ENCODE measurements at places on chromosomes 1 and 21.

DNA sequence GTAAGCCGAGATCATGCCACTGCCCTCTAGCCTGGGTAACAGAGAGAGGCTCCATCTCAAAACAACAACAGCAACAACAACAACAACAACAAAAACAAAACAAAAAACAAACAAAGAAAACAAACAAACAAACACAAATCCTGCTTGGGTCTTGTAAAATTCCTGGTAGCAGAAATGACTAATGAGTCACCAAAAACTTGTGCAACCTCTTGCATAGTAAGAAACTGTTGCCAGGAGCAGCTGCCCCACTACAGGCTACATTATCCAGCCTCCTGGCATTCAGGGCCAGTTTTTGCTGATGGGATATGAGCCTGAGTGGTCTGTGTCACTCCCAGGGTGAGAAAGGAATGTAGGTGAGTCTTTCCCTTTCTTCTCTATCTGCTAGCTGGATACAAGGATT, 245.4 kb downstream of the TNR start:
- DNase-seq, result no peak

GRCh38 chr21:23695443-23695842, 1911.8 kb downstream of the MRPL39 start:
- DNase-seq, result no peak

DNA sequence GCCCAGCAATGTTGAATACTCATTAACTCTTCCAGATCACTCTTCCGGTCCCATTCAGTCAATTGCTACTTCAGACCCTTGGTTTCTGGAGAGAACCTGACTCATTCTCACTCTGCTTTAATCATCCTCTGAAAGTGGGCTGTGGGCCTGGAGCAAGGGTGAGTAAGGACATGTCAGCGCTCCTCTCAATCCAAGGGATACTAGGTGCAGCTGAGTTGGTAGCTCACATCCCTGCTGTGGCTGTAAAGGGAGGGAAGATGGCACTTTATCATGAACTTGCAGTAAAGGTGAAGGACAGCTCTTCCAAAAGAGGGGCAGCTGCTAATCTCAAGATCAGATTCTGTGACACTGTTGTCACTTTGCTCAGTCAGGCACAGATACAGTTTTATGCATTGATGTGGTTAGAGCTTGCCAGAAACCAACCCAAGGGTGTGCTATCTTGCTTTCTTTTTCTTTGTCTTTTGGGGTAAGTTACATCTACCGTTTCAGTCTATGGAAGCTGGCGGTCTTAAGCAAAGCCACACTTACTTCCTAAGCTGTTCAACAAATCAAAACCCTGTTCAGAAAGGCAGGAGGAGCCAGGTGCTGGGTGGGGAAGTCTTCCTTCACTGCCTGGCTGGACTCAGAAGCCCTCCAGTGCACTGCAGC, 26.5 kb upstream of the NTPCR start:
- DNase-seq, result no peak

DNA sequence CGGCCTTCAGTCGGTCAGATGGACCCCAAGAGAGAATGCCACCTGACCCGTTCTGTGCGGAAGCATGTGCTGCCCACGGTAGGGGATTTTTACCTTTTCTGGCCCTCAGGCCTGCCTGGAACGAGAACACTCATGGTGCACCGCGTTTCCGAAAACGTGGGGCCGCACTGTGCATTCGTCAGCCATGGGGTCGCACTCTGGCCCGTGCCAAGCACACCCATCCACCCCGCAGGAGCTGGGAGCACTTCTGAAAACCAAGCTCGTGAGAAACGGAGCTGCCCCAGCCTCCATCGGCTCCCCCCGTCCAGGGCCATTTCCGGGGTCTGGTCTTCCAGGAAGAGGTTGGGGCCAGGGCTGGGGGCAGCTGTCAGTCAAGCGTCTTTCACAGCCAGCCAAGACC, 72.8 kb downstream of the PRDM16 start:
- DNase-seq, result no peak

- no peak for DNase-seq
These were observed 22.4 kb downstream of the LRRC3 start for GRCh38 chr21:44477712-44478111.

GRCh38 chr1:173038875-173039554, 11.7 kb downstream of the TNFSF18 start:
- no peak for DNase-seq

GRCh38 chr1:180522213-180522515, 19.8 kb upstream of the ACBD6 start:
- DNase-seq, result no peak

DNA sequence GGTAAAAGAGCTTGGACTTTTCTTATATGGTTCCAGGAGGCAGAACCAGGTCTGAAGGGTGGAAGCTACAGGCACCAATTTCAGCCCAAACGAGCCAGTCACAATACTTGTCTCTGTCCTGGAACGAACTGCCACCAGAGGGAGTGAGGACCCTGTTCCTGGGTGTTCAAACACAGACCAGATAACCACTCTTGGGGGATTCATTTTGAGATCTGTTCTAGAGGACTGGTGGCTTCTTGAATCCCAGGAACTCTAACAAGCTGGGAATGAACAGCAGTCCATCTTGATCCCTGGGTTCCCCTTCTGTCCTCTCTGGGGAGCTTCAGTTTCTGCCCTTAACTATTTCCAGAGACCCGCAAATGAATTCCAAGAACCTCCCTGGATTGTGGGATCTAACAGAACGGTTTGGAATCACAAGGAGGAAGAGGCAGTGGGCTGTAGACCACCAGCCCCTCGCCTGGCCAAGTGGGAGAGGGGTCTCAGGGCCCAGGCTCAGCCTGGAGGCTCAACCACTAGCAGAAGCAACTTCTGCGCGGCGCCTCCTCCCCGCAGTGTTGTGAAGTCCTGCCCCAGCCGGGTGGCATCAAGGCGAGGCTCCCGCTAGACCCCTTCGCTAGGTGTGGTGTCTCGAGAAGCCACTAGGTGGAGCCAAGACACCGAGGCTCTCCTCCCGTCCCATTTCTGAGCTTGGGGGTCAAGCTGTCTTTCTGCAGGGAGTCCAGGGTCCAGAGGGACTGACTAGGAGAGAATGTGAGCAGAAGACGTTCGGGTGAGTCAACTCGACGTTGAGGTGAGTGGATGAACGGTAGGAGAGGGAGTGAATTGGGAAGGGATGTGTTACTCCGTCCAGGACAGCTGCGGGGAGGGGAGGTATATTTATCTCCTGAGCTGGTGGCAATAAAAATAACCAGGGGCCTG, 12.1 kb upstream of the NES start:
- DNase-seq, result peak; percentile 66

DNA sequence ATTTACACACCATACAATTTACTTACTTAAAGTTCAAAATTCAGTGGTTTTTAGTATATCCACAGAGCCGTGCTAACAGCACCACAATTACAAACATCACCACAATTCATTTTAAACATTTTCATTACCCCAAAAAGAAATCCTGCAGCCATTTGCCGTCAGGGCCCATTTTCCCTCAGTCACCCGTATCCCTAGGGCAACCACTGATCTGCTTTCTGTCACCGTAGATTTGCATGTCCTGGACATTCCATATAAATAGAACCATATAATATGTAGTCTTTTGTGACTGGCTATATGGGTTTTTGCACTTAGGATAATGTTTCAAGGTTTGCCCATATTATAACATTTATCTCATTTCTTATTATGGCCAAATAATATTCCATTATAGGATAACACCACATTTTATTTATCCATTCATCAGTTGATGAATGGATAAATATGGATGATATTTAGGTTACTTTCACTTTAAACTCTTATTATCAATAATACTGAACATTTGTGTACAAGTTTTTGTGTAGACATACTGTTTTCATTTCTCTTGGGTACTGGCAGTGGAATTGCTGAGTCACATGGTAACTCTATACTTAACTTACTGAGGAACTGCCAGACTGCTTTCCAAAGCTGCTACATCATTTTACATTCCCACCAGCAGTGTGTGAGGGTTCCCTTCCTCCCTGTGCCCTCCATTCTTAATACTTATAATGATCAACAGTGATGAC, 68.9 kb downstream of the ST3GAL3 start:
- DNase-seq, result peak; percentile 23

DNA sequence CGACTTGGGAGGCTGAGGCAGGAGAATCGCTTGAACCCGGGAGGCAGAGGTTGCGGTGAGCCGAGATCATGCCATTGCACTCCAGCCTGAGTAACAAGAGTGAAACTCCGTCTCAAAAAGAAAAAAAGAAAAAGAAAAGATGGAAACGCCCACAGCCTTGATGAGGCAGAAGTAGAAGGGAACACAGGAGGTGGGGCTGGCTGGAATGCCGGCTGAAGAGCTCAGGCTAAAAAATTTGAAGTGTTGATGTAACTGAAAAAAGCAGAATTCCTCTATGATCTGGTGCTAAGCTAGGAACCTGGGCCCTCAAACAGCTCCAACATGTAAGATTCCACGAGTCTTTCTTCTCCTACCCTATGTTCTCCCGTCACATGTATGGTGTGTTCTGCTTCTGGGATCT, 53.6 kb downstream of the SLC66A1 start:
- DNase-seq, result no peak

DNA sequence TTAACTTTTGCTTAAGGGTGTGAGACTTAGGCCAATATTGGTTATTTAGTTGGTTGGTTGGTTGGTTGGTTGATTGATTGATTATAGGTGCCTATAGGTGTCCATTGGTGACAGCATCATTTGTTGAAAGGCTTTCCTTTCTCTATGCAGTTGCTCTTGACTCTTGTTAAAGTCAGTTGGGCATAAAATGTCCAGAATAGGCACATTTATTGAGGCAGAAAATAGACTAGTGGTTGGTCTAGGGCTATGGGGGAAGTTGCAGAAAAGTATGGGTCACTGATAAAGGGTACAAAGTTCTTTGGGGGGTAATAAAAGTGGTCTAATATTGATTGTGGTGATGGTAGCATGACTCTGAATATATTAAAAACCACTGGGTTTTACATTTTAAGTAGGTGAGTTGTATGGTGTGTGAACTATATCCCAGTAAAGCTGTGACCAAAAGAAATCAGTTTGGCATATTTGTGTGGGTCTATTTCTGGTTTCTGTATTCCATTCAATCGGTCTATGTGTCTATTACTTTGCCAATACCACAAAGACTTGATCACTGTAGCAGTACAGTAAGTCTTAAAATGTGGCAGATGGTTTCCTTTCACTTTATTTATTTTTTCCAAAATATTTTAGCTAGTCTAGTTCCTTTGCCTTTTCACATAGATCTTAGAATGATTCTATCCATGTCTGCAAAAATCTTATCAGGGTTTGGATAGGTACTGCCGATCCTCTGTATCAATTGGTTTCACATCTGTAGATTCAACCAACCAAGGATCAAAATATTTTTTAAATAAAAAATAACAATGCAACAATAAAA, 63.0 kb downstream of the ATP1A1 start:
- no peak for DNase-seq

- no peak for DNase-seq
These were observed 2.2 kb upstream of the RUNX3 start for GRCh38 chr1:24932284-24932683.

GRCh38 chr21:31910074-31910470, 37.3 kb downstream of the HUNK start:
- DNase-seq, result no peak

DNA sequence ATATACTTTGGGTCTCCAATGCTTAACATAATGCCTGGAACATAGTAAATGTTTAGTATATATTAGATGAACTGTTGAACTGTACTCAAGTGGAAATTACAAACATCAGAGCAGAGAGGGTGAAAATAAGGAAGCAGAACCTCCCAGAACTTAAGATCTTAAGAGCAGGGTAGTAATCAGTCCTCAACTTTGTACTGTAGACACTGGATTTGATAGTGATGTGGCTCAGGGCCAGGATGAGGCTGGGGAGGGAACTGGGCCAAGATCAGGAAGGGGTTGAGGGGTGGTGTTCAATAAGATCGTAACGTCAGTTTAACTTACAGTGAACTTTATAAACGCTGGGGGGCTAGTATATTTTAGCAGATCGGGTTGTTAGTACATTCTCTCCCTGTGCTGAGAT, 15.4 kb downstream of the MPZL1 start:
- DNase-seq, result no peak

DNA sequence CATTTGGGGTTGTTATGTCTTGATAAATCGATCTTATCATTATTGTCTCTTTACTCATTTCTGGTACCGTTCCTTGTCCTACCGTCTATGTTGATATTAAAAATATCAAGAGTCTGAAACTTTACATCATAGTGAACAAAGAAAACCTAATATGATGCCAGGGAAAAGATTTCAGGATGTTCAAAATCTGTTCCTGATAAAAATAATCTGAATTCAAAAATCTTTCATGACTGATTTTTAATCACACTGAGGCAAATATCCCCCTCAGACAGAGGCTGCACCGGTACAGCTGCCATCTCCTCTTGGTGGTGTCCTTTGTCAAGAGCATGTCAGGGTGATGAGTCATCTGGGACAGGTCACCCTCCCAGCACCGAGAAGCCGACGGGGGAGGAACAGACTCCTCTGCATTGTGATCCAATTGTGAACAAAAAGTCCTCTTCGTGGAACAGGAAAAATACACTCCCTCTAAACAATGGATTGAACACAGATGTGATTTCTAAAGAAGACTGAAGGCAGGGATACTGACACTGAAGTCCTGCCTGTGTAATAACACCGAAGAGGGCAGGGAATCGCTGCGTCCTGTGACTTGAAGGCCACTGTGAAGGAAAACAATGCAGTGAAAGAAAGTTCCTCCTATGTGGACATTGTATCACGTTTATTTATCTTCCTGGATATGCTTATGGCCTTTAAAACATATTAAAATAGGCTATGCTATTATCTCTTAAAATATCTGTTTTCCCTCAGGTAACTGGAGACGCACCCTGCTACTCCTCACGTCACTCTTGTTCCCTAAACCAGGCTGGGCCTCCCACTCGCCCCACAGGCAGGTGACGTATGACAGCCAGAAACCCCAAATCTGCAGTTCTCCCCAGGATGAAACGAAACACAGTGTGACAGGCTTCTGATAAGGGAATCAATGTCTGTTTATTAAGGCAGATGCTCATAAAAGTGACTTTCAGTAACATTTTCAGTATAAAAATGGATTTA, 4.3 kb upstream of the SPATC1L start:
- no peak for DNase-seq

DNA sequence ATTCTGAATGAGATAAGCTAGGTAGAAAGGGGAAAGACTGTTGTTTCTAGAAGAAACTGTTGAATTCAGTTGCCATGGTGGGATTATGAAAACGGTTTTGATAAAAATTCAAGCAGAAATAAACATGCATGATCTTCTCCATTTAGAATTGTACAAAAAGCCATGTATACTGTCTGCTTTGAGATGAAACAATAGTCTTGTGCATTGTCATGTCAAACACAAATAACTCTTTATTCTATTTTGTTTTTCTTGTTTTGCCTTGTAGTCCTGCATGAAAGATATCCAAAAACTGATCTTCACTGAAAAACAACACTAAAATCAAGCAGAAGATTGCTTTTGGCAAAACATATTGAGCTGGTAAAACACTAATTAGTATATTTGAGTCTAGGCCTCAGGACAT, 659.9 kb downstream of the LTN1 start:
- no peak for DNase-seq

DNA sequence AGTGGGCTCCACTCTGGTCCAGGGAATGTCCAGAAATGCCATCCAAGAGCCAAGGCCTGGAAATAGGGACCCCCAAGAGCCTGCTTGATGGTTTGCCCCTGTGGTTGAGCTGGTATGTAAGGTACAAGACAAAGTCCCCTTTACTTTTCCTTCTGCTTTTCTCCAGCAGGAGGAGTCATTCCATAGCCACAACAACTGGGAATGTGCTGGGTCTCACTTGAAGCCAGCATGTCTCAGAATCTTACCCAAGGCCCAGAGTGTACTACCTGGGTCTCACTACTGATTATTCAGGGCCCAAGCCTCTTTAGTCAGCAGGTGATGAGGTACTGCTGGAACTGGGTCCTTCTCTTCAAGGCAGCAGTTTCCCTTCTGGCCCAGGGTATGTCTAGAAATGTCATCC, 62.1 kb upstream of the CD55 start:
- peak; percentile 68 for DNase-seq

GRCh38 chr1:64623750-64624191, 121.1 kb upstream of the RAVER2 start:
- DNase-seq, result no peak

All from hematopoietic multipotent progenitor cell treated with erythropoietin and hydrocortisone succinate and interleukin-3 and kit ligand, for 17 days (in vitro differentiated cells).